Activated CD4-positive, alpha-beta memory T cell treated with anti-CD3 and anti-CD28 coated beads for 36 hours (primary cell): ENCODE measurements at places on chromosomes 1 and 21. TPM values are rescaled to one million over a fixed set of nuclear protein-coding genes. Genes with fewer than 3 reads are reported as not detected.
A peak's percentile ranks its signal among the peaks of the same experiment; 100 is the strongest.

GRCh38 chr1:17472814-17473213, 33.3 kb upstream of the RCC2 start:
- no peak overlapping the region for H3K27ac ChIP-seq
- no peak overlapping the region for H3K4me3 ChIP-seq
- no peaks in the 10 kb centered on the region for H3K36me3 ChIP-seq

Gene PALMD
- total RNA-seq, result not detected

Gene CNKSR1
- 1.3 TPM for total RNA-seq

DNA sequence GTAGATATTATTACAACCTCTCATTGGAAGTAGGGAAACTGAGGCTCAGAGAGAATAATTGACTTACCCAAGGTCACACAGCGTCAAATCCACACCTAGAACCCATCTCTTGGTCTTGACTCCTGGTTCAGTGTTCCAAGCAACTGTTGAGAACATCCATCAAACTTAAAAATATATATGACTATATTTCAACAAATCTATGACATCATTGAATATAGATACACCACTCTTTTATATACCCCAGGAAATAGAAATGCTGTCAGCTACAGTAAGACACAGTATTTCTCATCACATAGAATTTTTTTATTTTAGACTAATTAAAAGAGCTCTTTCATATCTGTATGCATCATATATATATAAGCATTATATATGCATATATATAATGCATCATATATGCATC, 56.9 kb downstream of the RUNX3 start:
- H3K4me1 ChIP-seq, result peaks cover 6% of the 10 kb centered on the region
- no peak overlapping the region for H3K27ac ChIP-seq
- DNase-seq, result no peak
- H3K4me3 ChIP-seq, result no peak overlapping the region
- H3K27me3 ChIP-seq, result no peaks in the 10 kb centered on the region

Gene ASPM
- total RNA-seq, result 48.8 TPM

DNA sequence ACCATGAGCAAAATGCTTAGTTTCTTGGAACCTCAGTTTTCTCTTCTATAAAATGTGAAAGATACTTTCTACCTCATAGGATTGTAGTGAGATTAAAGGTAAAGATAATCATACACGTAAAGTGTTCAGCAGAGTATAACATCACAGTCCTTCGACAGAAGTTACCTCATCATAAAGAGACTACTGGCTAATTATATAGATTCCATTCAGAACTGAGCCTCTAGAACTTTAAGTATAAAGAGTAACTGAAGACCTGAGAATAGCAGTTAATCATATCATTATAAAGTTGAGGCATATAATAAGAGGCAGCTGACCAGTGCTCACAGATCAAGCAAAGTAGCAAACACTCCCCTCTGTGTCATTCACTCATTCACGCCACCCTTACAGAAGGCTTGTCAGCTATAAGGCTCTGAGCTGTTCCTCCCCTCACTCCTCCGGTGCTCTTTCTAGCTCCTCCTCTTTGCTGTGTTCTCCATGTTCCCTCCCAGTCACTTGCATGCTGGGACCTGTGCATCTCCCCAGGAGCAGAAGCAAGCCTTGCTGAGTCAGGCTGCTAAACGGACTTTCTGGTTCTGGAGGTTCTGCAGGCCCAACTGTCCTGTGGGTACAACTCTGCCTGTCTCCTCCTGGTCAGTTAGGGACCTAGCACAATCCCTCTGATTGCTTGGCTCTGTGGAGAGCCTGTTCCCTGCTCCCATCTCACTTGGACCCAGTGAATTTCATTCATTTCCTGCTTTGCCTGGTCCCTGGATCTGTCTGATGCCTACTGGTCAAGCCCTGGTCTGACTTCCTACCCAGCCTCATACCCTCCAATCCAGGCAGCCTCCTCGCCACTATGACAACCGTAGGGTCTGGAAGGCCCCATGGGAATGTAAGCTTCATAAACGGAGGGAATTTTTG, 28.3 kb upstream of the LY9 start:
- H3K4me1 ChIP-seq, result peaks cover 24% of the 10 kb centered on the region
- peak overlapping the region; percentile 78 for H3K4me3 ChIP-seq
- H3K27ac ChIP-seq, result peak overlapping the region; percentile 96
- H3K27me3 ChIP-seq, result no peaks in the 10 kb centered on the region
- H3K36me3 ChIP-seq, result no peaks in the 10 kb centered on the region

Gene SARS1
- total RNA-seq, result 251 TPM

DNA sequence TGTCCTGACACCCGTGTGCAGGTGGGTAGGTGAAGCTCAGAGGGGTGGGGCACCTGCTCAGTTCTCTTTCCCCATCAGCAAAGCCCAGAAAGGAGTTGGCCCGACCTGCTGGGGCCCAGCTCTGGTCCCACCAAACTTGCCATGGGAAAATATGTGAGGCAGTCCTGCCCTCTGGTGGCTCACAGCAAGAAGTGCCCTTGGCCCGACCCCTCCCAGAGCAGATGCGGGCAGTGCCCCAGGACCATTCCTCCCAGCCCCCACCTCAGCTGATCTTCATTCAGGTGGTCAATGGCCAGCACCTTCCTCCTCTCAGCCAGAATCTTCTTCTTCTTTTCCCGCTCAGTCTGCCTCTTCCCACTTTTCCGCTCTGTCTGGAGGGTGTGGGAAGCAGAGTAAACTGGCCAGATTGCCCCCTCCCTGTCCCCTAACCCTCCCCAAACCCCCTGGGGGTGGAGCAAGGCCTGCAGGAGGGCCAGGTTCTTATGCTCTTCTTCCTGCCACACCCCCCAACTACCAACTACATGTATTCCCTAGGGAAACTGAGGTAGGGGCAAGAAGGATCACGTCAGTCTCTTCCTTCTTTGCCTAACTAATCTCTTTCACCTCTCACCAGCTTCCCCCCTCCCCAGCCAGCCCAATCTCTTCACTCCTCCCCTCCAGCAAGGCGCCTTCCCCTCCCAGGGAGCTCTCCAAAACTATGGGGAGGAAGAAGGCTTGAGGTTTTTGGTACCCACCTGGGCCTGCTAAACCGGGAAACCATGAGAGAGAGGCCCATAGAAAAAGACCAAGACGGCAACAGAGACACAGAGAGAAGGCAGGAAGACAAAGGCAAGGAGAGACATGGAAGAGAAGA, 15.6 kb downstream of the TNNT2 start:
- H3K36me3 ChIP-seq, result no peaks in the 10 kb centered on the region
- H3K27me3 ChIP-seq, result peaks cover 4% of the 10 kb centered on the region
- no peak overlapping the region for H3K4me3 ChIP-seq
- no peaks in the 10 kb centered on the region for H3K4me1 ChIP-seq
- no peak overlapping the region for H3K27ac ChIP-seq

Gene RNU1-2
- total RNA-seq, result 1,390 TPM

DNA sequence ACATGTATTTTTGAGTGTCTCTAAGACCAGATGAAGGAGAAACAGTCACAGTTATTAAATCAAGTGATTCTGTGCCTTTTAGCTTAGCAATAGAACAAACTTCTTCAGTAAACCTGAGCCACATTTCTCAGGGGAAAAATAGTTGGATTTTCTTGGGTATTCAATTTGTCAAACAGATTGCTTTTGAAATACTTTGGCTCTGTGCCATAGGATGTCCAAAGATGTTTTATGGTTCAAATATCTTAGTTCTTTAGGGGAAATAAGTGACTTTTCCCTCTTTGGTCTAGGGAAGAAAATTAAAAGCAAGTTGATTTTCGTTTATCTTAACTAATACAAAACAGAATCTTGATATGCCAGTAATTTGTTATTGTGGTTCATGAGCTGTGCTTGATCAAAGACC, 125.9 kb downstream of the ATP5PO start:
- H3K36me3 ChIP-seq, result no peaks in the 10 kb centered on the region
- no peak overlapping the region for H3K4me3 ChIP-seq
- no peaks in the 10 kb centered on the region for H3K27me3 ChIP-seq
- no peak for DNase-seq
- no peaks in the 10 kb centered on the region for H3K4me1 ChIP-seq
